Prostate gland (tissue), 2 donors: ENCODE measurements at places on chromosomes 7 and 10.

DNA sequence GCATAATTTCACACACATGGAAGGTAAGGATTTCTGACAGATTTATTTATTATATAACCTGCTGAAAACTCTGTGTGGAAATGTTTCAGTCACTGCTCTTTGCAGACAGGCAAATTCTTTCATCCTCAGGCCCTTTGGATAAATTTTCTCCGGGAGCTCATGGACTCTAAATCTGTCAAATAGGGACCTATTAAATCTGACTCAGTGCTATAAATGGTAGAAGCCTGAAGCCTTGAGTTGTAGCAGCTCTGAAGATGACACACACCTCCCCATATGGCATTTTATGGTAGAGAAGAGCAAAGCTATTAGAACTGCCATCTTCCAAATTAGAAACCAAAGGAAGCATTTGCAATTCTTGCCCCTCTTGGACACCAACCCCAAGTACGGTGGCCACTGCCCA, 808.7 kb downstream of the XPNPEP1 start:
- DNase-seq = no peak

- DNase-seq = no peak
These were observed 492.4 kb downstream of the IPMK start for GRCh38 chr10:57775250-57775649.

DNA sequence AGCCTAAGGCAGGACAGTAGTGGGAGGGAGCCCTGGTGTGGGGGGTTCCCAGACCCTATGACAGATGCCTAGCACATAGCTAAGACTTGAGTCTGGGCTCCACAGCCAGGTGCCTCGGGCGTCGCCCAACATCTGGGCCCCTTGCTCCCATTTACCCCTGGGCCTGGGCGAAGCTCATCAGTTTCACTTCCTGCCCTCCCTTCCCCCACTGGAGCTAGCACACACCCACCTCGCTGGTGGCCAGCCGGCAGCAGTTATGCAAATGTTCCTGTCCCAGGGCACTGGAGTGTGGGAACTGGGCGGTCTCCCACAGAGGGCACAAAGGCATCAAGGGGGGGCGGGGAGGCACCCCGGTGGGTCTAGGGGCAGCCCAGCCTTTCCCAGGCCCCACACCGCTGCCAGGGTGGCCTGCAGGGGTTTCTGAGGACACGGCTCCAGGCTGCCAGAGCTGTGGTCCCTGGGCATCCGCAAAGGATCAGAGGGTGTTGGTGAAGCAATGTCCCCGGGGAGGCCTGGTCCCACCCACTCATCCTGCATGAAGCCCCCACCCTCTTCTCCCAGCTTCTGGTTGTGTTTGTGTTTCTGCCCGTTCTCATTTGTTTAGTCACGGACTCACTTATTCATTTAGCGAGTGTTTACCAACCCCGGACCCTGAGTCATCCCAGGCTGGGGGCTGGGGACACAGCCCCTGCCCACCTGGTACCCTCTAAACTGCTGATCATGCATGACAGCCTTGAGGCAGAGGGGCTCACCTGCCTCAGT, 20.4 kb downstream of the SH2B2 start:
- peak; percentile 43 for DNase-seq

DNA sequence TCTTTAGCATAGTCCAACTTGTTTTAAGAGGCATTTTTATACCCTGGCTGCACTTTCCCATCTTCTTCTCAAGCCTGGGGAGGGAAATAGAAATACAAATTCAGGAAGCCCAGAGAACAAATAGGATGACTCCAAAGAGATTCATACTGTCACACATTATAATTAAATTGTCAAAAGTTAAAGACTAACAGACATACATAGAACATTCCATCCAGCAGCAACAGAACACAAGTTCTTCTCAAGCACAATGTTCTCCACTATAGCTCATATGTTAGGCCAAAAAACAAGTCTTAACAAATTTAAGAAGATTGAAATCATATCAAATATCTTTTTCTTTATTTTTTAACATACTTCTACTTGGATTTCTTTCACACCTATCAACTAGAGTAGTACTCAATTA, 75.7 kb downstream of the ANKRD7 start:
- DNase-seq = no peak

GRCh38 chr10:4902571-4903011, 60.6 kb upstream of the AKR1C1 start:
- peak; percentile 35 for DNase-seq

DNA sequence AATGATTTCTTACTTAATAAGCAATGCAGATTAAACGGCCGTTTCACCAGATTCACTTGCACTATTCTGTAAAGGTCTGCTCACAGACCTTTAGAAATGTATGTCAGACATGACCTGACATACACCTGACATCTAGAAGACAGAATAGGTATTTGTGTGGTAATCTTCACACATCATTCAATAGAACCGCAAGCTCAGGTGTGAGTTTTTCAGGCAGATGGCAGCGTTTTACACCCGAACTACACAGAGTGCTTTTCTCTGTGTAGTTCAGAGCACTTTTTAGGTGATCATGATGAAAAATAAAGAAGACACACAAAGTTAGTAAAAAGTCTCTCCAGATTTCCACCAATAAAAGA, 63.2 kb downstream of the PRKCQ start:
- DNase-seq = no peak

DNA sequence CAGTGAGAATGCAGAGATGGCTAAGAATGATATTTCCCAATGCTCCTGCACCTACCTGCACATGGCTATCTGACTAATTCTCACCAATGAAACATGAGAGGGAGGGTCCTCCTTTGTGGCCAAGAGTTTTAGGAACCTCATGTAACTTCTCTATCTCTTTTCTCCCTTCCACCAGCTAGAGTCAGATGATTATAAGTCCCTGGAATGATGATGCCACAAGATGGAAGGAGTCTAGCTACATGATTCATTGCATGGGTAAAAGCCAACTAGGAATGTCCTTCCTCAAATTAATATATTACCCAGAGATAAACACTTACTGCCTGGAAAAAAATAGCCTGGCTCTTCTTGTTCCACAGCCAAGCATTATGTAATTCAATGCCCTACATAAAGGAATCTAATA, 55.1 kb upstream of the AASS start:
- DNase-seq = no peak

- no peak for DNase-seq
These were observed 394.3 kb upstream of the PODXL start for GRCh38 chr7:131950758-131951157.

GRCh38 chr7:8536431-8536830, 103.0 kb downstream of the NXPH1 start:
- no peak for DNase-seq

GRCh38 chr10:133405272-133405671, 11.3 kb downstream of the MTG1 start:
- DNase-seq = no peak

DNA sequence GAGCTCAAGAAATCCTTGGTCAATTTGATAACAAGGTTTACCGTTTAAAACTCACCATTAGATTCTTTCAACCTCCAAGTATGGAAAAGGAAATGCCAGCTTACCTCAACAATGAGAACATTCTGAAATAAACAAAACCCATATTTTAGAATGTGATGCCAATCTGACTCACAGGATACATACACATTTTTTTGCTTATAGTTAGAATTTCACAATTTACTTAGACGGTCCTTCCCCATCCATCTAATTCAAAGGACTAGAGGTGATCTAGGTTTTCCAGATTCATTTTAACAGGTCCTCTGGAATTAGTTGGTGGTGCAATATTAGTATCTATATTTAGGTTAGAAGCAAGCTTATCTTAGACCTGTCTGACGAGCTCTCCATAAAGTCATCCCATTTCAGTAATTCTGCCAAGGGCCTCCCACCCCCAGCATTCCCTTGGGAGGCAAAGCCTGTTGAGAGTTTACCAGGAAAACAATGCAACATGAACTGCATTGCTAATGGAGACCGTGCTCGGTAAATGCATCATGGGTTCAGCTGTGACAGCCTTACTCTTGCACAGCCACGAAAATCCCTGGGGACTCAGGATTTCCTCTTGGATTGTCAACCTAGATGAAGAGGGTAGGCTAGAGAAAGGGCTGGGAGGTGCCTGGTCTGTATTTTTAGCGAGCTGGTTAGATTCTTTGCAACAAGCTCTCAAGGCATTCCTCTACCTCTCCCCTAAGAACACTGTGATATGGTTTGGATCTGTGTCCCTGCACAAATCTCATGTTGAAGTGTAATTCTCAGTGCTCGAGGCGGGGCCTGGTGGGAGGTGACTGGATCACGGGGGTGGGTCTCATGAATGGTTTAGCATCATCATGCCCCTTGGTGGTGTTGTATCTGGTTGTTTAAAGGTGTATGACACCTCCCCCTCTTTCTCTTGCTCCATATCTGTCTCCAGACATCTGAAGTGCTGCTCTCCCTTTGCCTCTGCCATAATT, 93.8 kb downstream of the PRTFDC1 start:
- DNase-seq = no peak

DNA sequence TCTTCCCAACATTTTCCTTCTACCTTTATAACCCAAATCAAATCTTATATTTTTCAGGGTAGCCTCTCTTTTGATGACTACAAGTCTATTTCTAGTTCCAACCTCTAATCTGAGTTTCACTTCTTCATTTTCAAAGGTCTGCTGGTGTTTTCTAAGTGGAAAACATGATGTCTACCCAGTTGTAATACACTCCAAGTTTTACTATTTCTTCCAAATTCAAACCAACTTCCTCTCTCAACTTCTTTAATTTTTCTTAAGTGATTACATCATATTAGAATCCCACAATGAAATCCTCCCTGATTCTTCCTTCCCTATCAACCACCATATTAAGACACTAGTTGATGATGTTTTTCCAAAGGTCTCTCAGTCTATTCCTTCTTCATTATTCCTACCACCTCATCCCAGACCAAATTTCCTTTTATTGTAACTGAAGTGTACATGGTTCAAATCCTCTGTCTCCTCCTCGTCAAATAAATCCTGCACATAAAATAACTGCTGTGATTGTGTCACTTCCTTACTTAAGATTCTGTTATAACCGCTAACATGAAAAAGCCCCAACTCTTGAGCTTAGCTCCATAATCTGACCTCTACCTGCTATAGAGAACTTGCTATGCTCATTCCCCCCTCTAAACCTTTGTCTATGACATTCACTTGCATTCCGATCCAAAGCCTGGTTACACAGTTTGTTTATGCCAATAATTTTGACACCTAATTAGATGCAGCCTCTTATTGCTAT, 12.7 kb downstream of the TAS2R38 start:
- no peak for DNase-seq
